ENCODE measurements at places on chromosomes 1 and 21.

- DNase-seq: peak; percentile 28
Observed at GRCh38 chr21:35231090-35231489, 182.0 kb upstream of the RUNX1 start.

DNA sequence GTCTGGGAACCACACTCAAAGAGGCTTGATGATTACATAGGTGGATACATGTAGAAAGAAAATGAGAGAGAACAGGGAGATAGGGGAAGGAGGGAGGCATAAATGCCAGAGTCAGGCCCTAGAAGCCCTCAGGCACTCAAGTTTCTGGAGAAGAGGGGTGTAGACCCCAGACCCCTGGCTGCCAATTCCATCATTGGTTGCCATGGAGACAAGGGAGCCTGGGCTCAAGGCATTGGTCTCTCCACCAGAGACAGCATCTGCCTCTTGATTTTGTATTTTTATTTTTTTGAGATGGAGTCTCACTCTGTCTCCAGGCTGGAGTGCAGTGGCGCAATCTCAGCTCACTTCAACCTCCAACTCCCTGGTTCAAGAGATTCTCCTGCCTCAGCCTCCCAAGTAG lies 114.3 kb upstream of the GRIK3 start:
- DNase-seq: no peak

GRCh38 chr1:21963477-21964217 lies 13.2 kb upstream of the CELA3B start:
- peak; percentile 76 for DNase-seq

DNA sequence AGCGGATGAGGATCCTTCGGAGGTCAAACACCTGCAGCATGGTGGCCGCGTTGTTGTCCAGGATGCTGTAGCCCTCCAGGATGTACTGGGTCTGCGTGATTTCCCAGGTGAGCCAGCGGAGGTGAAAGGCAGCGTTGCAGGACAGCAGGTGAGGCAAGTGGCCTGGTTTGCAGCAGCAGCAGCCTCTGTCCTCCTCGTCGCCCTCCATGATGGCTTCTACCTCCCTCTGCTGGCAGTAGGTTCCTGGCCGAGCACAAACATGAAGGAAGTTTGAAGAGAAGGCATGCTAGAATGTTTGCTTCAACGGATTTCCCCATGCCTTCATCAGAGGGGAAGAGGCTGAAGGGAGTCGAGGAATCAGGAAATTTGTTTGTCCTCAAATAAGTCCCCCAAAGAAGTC lies 74.7 kb downstream of the NTPCR start:
- DNase-seq: no peak

GRCh38 chr1:154802336-154802969 lies 67.6 kb downstream of the KCNN3 start:
- DNase-seq: no peak

DNA sequence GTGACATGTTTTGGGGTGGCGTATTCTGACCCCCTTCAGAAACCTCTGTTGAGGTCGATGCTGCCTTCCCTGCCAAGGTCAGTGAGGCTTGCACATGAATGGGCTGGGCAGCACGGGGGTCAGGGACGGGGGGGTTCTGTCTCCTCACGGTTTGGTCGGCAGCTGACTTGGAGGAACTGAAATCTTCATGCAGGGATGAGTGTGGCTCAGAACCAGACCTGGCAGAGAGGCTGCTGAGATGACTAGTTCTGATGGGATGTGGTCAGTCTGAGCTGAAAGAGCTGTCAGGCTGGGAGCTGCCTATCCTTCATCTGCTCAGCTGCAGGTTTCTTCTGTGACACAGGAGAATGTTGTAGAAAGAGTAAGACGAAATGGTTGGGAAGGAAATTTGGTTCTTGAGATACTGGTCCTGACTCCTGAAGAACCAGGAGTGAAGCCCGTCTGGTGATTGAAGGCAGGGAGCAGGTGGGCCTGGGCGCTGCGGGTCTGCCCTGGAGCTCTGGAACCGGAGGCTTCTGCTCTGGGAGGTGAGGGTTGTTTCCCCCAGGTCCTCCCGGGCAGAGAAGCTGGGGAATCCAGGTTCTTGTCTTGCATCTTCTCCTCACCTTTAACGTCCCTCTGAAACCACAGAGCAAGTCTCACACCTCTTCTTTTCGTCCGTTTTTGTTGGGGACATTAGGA lies 3.3 kb downstream of the SLX9 start:
- DNase-seq: no peak

DNA sequence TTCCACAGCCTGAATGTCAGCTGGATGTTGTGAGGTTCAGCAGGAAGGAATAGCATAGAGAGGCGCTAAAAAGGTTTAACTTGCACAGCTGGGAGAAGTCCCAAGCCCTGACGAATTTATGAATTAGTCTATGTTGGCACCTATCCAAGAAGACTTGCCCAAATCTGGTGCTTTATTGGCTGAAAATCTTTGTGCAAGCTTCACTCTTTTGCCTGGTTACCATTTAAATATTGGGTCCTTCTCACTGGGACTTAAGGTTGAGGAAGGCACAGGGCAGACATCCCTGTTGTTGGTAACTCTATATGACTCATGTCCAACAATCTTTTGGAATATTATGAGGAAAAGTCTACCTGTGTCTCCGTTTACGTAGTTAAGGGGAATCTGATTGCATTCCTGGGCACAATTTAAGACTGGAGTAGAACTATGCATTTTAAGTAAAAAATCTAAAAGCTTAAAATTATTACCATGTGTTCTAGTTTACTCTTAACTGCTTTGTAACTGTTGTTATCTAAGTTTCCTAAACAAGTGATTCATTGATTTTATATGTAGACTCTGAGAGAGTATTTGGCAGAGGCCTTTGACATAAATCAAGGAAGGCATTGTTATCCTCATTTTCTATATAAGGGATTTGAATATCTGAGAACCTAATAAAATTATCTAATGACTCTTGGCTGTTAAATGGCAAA lies 181.7 kb upstream of the DPYD start:
- no peak for DNase-seq

DNA sequence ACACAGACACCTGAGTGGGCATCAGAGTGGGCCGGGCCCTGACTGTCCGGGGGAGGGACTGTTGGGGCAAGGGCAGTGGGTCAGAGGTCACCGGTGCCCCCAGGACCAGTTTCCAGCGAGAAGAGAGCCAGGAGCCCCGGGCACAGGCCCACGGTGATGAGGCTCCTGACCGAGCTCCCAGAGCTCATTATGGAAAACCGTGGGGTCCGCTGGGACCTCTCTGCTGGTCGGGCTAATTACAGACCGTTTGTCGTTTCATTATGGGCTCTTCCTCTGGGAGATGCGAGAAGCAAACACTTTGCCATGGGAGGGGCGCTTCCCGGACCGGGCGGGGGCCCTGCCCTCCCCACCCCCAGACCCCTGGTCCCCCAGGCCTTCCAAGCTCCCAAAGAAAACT lies 12.0 kb upstream of the TTLL10 start:
- DNase-seq: peak; percentile 23

GRCh38 chr1:193438771-193439170 lies 252.4 kb upstream of the B3GALT2 start:
- DNase-seq: no peak

- no peak for DNase-seq
Observed at GRCh38 chr21:29184037-29184436, 53.6 kb downstream of the MAP3K7CL start.

DNA sequence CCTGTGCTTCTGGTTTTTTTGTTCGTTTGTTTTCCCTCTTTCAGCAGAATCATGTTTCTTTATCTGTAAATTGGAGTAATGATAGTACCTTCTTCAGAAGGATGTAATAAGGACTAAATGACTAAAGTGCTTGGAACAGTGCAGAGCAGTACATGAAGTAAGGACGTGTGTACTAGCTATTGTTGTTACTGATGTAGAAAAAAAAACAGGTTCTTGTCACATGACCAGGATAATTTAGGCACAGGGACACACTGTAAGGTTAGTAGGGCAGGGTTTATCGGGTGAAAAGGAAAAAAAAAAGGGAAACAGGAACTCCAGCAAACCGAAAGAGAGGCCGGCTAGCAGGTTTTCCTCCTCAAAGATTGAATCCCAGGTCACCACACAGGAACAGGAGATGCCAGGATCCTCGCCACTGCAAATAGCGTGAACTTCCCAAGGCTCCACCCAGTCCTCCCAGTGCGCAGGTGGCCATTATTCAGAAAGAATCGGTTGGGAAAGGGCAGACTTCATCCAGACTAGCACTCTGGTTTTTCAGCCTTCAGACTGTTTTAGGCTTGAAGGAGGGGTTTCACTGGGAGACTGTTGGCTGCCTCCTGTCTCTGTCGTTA lies 63.8 kb upstream of the PRRC2C start:
- DNase-seq: no peak

DNA sequence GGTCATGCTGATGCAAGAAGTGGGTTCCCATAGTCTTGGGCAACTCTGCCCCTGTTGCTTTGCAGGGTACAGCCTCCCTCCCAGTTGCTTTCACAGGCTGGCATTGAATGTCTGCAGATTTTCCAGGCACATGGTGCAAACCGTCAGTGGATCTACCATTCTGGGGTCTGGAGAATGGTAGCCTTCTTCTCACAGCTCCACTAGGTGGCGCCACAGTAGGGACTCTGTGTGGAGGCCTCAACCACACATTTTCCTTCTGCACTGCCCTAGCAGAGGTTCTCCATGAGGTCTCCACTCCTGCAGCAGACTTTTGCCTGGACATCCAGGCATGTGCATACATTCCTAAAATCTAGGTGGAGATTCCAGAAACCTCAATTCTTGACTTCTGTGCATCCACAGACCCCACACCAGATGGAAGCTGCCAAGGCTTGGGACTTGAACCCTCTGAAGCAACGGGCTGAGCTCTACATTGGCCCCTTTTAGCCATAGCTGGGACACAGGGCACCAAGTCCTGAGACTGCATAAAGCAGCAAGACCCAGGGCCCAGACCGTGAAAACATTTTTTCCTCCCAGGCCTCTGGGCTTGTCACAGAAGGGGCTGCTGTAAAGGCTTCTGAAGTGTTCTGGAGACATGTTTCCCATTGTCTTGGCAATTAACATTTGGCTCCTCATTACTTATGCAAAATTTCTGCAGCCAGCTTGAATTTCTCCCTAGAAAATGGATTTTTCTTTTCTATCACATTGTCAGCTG lies 466.2 kb upstream of the PBX1 start:
- no peak for DNase-seq

GRCh38 chr1:70509996-70510876 lies 99.2 kb downstream of the CTH start:
- peak; percentile 79 for DNase-seq

DNA sequence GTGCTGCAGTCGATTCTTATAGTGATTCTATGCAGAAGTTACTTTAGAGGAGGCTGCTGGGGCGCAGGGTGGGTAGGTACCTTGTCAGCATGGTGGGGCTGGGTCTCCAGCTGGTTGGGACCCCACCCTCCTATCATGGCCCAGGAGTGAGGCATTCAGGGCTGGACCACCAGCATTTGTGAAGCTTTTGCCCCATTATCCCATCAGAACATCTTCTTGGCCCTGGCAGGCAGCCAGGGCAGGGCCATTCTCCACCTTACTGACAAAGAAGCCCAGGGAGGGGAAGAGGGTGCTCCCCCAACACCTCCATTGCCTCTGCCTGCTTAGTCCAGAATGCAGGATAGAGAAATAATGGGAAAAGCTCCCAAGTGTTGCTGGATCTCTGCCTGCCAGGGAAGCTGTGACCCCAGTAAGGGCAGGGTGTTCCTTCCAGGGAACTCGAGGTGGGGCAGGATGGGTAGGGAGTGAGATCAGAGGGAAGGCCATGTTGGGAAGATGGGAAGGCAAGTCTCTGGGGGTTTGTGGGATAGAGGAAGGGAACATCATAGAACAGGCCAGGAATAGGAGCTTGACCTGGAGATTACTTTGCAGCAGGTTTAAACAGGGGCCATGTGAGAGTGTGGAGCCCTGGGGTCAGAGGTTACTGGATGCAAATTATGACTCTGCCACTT lies 16.2 kb upstream of the SLC2A1 start:
- no peak for DNase-seq
